ENCODE measurements at places on chromosomes 1 and 21.

DNA sequence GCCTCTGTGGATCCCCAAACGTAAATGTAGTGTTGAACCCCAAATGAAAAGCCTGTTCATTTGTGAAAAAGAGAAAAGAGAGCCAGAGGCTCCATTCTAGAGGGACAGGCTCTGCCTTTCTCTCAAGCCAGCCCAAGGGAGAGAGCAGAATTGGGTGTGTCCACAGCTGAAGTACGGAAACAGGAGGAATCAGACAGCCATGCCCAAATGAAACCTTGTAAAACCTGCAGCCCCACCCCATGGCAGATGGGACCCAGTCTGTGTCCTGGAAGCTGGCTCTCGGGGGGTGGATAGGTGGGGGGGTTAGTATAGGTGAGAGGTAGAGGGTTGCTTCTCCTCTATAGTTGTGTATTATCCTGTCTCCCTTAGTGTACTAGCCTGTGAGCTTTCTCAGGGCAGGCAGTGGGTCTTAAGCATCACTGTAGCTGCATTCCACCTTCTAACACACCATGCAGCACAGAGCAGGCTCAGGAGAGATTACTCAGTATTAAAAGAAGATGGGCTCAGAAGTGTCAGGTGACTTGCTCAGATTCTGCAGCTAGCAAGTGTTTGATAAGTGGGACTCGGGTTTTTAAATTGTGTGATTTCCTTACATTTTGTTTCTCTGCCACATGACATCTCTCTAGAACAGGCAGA, 67.4 kb upstream of the SIPA1L2 start:
- no peak for DNase-seq

GRCh38 chr1:37338658-37339057, 135.7 kb upstream of the ZC3H12A start:
- DNase-seq, result no peak

- DNase-seq, result no peak
Measured at GRCh38 chr21:41926117-41926806, 27.6 kb downstream of the C2CD2 start.

- DNase-seq, result no peak
Measured at GRCh38 chr21:27806281-27806680, 839.4 kb upstream of the ADAMTS5 start.

- no peak for DNase-seq
Measured at GRCh38 chr21:45522381-45522780, 19.9 kb downstream of the SLC19A1 start.

DNA sequence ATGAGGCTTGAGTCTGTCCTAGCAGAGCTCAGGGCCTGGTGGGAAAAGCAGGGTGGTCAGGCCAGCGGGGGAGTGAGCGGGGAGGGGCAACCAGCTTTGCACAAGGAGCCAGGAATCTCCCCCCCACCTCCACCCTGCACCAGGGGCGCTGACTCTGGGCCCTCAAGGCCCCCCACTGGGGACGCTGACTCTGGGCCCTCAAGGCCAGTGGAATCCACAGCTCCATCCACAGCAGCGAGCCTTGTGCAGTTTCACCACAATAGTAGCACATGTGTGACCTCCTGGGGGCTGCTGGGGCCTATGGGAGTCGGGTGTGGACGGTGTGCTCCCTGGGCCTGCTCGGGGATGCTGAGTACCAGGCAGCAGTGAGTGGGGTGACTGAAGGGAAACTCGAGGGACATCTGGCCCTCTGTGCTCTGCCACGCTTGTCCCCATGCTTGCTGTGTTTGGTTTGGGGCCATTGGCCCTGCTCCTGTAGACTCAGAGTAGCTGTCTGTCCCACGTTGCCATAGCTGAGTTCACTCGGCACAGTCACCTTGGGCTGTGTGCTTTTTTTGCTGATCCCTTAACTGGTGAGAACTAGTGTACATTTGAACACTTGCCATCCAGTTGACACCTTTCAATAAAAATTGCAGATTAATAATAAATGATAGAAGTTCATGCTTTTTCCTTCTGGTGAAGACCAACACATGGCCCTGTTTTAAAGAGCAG, 89.2 kb downstream of the ADARB1 start:
- DNase-seq, result no peak

- DNase-seq, result no peak
Measured at GRCh38 chr1:221875004-221875330, 133.1 kb upstream of the DUSP10 start.

DNA sequence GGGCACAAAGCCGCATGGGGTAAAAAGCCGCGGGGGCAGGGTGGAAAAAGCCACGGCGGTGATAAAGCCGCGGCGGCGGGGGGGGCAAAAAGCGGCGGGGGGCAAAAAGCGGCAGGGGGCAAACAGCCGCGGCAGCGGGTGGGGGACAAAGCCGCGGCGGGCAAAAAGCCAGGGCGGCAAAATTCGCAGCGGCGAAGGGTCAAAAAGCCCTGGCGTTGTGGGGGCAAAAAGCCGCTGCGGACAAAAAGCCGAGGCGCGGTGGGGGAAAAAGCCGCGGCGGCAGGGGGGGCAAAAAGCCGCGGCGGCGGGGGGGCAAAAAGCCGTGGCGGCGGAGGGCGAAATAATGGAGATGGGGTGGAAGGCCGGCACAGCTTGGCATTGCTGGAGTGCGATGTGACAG, 3902.9 kb downstream of the SRGAP2C start:
- DNase-seq, result peak; percentile 25

GRCh38 chr1:97898948-97899347, 21.9 kb downstream of the DPYD start:
- DNase-seq, result no peak

GRCh38 chr1:30414851-30415165, 308.6 kb downstream of the MATN1 start:
- DNase-seq, result peak; percentile 28

GRCh38 chr1:37629008-37629407, 5.7 kb downstream of the RSPO1 start:
- DNase-seq, result no peak

DNA sequence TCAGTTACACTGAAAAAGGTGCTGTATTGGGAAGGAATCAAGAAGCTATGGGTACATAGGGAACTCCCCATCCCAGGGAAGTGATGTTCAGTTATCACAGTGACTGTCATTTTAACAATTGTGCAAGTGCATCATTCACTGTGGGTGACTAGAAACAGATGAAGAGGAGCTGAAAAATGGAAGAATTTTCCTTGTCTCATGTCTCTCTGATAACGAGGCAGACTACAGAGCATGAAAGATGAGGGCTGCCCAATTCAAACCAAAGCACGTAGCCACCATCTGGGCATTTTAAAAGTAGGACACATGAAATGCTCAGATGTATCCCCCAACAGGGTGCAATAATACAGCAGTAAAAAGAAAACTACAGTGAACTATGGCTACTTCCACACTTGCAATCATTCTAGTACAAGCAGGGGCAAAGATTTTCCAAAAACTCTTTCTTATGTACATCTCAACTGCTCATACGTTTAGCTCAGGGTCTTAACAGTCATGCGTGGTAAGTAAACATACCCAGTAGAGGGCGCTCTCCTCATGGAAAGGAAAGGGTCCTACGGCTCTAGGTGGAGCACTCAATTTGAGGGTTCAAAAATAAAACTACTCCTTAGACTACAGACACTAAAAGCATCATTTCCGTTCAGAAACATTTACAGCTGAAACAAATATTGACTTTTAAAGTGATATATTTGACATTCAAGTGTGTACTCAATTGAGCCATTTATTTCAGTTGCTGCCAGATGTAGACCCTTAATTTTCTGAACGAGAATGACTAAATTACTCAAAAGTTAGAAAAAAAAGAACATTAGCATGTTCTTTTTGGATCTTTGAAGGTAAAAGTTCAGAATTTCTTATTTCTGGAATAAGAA, 143.2 kb downstream of the KCTD3 start:
- DNase-seq, result no peak

- no peak for DNase-seq
Measured at GRCh38 chr1:206521127-206521526, 13.8 kb downstream of the RASSF5 start.

GRCh38 chr1:46599059-46599970, 4.8 kb downstream of the MKNK1 start:
- no peak for DNase-seq

DNA sequence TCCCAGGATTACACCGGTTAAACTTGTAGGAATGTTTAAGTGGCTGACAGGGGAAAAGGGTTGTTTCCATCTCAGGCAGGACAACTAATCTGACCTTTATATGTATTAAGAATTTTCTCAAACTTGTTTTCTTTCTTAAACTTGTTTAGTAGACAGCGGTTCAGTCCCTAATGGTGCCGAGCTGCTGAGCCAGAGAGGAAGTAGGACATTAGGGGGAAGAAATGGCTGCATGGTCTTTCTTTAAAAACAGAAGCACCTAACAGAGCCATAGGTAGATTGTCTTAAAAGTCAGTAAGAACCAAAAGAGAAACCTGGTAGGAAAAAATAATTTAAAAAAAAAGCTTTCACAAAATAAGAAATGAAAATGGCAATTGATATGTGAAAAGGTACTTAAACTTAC, 3.3 kb downstream of the GBP4 start:
- no peak for DNase-seq

- DNase-seq, result no peak
Measured at GRCh38 chr1:162336621-162337285, 39.9 kb downstream of the SPATA46 start.

DNA sequence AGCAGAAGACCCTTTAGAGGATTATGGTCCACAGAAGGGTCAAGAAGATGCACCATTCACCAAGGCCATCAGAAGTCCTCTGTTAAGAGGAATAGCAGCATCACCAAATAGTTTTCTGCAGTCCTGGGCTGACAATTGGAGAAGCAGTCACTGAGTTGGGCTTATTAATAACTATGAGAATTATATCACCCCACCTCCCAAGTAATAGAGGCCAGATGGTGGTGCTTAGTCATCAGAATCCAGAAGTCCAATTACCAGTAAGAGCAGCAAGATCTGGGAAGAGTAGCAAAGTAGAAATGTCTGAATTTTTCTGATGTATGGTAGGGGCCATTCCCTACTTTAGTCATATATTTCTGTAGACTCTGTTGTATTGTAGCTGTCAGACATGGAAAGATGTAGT, 6.1 kb upstream of the PSMA5 start:
- DNase-seq, result no peak

DNA sequence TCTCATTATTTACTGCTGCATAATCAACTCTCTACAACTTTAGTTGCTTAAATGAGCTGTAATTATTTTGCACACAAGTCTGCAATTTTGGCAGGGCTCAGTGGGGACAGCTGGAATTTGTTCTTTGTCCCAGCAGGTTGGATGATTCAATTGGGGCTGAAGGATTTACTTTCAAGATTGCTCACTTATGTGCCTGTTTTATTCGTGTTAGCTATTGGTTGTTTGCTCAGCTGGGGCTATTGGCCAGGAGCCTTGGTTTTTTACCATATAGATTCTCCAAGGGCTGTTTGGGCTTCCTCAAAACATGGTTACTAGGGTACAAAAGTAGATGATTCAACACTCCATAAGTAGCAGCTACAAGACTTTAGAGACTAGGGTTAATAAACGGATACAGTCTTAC, 13.4 kb downstream of the OR10R2 start:
- DNase-seq, result no peak

DNA sequence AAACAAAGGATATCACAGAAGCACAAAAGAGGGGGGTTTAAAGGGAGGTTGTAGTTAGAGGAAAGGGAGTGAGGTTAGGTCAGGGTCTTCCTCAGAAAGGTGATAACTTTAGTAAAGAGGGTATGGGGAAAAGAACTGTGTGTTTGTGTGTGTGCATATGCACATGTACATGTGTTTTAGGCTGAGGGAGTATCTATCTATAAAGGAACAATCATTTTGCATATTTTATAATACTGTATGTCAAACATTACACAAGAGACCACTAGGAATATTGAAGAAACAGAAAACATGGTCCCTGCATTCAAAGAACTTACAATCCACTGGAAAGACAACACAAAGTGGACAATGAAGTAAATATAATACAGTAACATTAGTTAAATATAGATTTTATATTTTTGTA, 132.2 kb downstream of the ACBD6 start:
- DNase-seq, result no peak

DNA sequence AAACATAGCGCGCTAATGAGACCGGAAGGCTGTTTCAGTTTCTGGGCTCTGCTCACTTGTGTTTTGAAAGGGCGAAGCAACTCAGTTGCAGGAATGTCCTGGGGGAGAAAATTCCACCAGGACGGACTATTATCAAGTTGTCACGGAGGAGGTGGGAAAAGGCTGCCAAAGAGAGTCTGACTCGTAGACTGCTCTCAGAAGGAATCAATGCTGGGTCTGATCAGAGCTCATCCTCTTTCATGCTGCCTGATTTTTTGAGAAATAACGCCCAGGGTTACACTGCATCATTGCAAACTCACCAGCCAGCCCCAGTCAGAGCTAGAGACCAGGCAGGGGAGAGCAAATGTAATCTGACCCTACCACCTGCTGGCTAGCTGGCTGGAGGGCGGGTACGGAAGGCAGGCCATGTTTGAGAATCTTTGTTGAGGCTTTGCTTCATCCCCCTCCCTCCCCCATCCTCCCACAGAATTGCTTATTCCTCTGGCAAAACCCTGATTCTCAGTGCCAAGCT, 36.4 kb upstream of the BCL9 start:
- DNase-seq, result no peak

DNA sequence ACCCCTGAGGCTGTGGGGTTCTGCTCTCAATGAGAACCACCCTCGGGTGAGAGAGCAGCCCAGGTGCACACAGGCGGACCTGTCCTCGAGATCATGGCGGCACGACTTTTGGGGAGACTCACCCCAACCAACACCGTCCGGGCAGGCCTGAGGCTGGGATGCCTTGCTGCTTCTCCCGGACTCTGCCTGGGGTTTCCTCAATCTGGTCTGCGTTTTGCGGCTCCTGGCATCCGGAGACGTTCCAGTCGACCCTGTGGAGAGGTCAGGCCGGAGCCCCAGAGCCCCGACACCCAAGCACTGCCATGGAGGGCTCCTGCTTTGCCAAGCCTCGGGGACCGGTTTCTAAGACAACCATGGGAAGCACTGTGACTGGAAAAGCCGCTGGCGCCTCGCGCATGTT, 3879.7 kb downstream of the SRGAP2C start:
- peak; percentile 34 for DNase-seq

DNA sequence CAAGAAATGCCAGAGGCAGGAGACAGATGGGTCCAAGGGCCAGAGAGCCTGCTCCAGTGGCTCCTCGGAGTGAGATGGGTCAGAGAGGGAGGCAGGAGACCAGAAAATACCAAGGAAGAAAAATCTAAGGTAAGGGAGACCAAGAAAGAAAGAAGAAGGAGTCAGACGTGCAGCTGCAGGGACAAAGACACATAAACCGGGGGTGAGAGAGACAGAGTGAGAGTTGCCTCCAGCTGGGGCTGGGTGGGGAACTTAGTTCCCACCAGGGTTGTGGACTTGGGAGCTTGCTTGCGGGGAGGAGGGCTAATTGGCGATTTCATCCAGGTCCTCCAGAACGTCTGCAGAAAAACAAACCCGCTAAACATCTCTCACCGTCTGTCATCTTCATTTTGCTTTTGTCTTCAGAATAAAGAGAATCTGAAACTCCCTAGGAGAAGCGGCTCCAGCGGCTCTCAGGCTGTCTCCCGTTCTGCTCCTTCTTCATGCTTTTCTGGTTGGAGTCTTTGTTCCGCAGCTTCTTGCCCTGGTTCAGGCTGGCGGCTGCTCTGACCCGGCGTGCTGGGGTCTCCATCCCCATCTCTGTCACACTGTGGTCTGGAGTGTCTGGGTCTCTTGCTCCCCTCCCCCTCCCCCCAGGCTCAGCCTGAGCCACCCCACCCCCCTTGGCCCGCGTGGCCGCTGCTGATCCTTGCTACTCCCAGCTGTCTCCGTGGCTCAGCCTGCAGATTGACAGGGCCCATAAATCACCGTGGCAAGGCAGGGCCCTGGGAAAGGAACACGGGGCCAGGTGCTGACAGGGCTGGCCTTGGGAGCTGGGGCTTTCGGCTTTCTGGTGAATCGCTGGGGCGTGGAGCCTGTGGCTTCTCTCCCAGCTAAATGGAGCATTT, 66.6 kb downstream of the UBIAD1 start:
- no peak for DNase-seq

GRCh38 chr1:246797597-246797996, 73.4 kb downstream of the SCCPDH start:
- DNase-seq, result no peak
